ENCODE measurements at places on chromosomes 2 and 18.
A peak's percentile ranks its signal among the peaks of the same experiment; 100 is the strongest.

DNA sequence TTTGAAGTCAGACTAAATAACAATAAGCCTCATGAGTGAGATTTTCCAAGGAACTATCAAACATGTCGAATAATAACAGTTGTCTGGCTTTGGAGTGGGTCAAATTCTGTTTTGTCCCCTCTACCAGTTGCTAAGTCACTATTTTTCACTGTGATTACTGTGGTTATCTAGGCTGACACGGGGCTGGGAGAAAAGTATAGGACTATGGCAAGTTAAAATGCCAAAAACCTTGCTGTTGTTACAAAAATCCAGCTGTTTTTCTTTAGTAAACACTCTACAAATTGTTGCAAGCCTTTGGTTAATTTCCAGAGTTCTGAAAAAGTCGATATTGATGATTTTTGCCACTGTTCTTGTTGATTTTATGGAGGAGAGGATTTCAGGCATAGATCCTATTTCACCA is 1.5 kb downstream of the CFAP210 start:
- no peak for DNase-seq

- no peak for DNase-seq
Observed at GRCh38 chr18:54033052-54033451, 191.4 kb downstream of the MBD2 start.

- DNase-seq, result no peak
Observed at GRCh38 chr18:27546991-27547390, 361.9 kb upstream of the CHST9 start.

GRCh38 chr2:224798180-224798579 is 82.0 kb upstream of the CCDC195 start:
- DNase-seq, result no peak

- DNase-seq, result no peak
Observed at GRCh38 chr2:180219491-180219890, 212.4 kb upstream of the CWC22 start.

- DNase-seq, result no peak
Observed at GRCh38 chr2:60992985-60993392, 24.5 kb upstream of the PEX13 start.

GRCh38 chr18:48106498-48106897 is 176.0 kb upstream of the SMAD2 start:
- DNase-seq, result no peak

DNA sequence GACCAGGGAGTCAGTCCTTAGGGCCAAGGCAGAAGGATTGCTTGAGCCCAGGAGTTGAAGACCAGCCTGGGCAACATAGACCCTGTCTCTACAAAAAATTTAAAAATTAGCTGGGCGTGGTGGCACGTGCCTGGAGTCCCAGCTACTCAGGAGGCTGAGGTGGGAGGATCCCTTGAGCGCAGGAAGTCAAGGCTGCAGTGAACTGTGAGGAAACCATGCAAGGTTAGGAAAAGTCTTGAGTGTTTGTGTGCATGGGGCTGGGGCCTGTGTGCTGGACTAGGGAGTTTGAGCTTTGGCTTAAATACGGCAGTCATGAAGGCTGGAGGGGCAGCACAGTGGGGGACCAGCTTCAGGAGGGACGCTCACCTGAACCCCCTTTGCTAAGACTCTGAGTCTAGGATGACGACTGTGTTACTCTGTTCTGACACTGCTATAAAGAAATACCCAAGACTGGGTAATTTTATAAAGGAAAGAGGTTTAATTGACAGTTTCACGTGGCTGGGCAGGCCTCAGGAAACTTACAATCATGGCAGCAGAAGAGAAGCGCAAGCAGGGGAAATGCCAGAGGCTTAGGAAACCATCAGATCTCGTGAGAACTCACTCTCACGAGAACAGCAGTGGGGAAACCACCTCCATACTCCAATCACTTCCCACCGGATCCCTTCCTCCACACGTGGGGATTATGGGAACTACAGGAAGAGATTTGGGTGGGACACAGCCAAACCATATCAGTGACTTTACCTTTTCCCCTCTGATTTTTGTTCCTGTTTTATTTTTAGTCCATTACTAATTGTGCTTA is 39.4 kb downstream of the GORASP2 start:
- no peak for DNase-seq

DNA sequence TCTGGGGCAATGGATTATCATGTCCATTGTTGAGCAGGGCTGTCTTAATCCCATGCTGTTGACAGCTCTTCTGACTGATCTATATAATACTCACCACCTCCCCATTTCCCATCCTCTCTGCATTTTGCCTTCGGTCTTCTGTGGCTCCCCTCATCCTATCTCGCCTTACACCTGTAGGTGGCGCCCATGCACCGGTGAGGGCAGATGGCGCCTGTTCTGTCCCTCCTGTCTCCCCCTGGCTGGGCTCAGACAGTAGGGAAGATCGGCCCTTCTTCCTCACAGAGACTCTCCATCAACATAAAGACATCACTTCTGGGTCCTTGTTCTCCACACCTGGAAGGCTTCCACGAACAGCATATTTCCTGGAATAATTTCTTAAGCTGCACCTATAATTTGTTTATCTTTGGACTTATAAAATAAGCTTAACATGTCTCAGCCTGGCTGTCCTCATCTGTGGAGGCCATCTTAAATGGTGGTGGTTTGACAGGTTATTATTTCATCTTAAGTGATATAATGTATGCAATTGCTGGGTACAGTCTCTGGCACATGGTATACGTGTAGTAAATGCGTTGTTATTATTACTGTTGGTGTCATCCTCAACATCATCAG is 10.9 kb upstream of the CDH20 start:
- DNase-seq, result peak; percentile 24

DNA sequence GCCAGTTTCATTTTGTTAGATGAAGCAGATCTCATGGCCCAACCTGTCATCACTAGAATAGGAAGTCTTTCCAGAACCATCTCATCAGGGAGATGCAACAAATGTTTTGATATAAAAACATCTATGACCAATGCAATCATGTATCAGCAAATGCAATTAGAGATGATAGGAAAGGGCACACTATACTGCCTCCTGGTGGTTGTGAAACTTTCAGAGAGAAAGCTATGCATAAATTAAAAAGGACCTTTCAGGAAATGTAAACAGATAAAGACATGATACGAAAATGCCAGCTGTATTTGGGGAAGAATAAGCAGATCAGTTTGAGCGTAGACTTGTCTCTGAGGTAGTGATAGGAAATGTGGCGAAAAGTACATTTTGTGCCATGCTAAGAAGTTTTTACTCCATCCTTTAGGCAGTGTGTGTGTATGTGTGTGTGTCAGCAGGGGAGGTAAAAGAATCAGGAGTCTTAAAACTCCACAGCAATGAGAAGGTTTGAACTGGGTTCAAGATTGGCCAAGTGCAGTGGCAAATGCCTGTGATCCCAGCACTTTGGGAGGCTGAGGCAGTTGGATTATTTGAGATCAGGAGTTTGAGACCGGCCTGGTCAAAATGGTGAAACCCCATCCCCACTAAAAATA is 479.3 kb downstream of the CPS1 start:
- DNase-seq, result no peak

DNA sequence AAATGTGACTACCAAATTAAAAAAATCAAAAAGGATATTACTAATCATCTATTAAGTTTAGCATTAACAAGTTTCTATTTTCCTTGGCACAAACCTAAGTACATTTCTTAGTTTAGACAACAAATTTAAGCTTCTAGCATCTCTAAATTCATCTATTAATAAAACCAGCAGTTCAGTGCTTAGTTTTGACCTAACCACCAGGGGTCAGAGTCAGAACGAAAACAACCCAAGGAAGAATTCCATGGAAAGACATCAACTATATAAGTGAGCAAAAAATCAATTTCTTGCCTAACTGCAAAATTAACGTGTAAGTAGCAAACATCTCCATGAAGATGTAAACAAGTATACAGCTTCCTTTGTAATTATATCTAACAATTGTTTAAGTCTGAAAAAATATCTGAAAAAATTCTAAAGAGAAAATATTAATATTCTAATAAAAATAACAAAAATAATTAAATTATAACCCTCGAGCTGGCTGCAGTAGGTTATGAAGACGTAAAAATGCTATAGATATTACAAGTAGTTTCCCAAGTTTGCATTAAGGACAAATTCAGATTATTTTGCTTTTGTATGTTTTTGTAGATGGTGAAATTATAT is 83.7 kb downstream of the CERKL start:
- no peak for DNase-seq

GRCh38 chr2:176105730-176106580 is 1.1 kb upstream of the HOXD11 start:
- no peak for DNase-seq

- no peak for DNase-seq
Observed at GRCh38 chr2:136000502-136000901, 15.1 kb upstream of the DARS1 start.

DNA sequence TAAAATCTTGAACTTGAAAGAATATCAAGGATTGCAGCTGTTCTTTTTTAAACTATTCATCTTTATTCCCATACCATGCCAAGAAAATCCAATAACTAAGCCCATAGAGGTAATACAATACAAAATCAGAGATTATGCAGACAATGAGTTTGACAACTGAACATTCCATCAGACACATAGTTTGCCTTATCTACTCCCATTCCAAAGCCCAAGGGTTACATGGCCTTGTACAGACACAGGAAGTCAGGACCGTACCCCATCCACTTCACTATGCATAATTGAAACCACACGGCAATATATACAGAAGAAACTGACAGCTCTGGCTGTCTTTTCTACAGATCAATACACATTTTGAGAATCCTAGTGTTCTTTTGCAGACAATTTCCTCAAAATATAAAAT is 181.3 kb downstream of the TMX3 start:
- no peak for DNase-seq

- DNase-seq, result peak; percentile 10
Observed at GRCh38 chr2:138752197-138752956, 27.8 kb downstream of the NXPH2 start.

- DNase-seq, result no peak
Observed at GRCh38 chr18:24112874-24113615, 25.8 kb upstream of the CABYR start.

DNA sequence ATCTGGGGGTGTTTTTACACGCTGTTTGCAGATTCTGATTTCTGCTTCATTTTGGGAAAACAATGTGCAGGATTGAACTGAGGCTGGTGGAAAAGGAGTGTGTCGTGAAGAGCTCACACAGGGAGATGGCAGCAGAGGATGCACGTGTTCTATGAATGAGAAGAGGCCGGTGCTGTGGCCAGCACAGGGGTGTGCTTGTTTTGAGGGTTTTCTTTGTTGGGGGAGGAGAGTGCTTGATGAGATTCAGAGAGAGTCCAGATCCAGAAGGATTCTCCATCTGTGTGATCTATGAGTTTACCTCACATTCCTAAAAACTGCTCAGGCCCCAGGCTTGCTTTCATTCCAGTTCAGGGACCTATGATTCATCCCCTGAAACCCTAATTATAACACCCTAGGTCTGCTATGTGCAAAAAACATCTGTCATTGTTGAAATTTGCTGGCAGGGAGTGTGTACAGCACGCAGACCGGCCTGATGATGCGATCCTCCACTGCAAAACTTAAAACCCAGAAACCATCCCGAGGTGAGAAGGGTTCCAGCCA is 12.1 kb downstream of the TGFA start:
- no peak for DNase-seq

DNA sequence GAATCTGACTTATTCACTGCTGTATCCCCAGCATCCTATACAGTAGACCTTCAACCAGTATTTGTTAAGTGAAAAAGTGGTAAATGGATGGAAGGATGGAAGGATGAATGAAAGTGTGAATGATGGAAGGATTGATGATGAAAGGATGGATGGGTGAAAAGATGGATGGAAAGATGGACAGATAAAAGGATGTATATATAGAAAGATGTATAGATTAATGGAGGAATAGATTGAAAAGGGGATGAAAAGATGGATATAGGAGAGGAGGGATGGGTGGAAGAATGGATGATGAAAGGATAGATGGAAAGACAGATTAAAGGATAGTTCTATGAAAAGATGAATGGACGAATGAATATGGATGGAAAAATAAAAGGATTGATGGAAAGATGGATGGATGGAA is 50.0 kb downstream of the PSD4 start:
- DNase-seq, result no peak

DNA sequence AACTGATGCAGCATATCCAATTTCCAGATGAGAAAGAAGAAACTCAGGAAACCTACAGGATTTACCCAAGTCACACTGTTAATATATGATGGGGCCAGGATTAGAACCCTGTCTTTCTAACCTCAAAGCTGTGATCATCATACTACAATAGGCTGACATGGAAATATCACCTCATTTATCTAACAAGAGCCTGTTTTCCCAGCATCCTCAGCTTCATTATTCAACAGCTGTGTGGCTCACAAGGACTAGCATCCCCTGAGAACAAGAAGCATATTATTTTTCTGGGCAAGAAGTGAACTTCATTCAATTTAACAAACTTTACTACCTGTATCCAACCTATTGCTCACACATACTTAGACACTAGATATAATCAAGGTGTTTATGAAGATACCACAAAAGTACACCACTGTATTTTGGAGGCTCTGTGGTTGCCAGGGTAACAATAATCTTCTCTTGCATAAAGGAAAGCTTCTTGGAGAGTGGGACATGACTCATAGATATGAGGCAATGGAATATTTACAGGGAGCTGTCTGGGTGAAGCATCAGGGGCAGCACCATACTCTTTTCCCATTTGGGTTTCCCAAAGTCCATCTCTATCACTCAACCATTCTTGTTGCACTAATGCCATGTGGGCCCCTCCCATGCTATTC is 218.2 kb downstream of the RAD51AP2 start:
- DNase-seq, result no peak

DNA sequence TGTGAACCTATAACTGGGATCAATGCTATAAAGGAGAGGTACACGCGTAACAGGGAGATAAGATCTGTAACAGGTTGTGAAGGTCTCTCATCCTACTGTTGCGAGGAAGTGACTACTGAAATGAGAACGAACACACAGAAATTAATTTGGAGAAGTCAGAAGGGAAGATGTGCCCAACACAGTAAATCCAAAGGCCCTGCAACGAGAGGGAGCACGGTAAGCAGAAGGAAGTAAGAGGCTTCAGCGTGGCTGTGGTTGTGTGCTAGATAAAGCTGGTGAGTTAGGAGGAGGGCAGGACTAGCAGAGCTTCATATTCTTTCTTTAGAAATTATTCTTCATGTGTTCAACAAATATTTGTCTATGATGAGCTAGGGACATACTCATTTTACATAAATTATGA is 2.5 kb upstream of the ATG16L1 start:
- no peak for DNase-seq

DNA sequence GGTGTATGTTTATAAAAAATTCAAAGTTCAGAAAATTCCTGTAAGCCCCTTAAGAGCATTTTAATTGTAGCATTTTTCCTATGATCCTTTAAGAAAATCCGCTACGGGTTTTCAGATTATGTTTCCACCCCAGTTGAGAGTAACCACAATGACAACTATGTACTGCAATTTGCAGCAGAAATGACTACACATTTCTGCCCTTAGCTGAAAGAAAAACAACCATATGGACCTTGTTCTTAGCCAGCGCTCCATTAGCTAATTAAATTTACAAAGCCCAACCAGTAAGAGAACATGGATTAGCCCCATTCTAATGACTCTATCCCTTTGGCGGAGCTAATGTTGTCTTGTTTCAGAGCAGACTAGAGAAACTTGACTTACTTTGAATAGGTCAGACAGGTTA is 247.6 kb downstream of the SLC8A1 start:
- no peak for DNase-seq

- no peak for DNase-seq
Observed at GRCh38 chr2:190512539-190513095, 21.9 kb downstream of the NEMP2 start.

Measured in Panc1 (cell line).